Large intestine (tissue), 12 donors: ENCODE measurements at places on chromosomes 7 and 10.
A peak's percentile ranks its signal among the peaks of the same experiment; 100 is the strongest.

GRCh38 chr7:68314208-68314607, 1284.1 kb upstream of the AUTS2 start:
- no peak for DNase-seq

DNA sequence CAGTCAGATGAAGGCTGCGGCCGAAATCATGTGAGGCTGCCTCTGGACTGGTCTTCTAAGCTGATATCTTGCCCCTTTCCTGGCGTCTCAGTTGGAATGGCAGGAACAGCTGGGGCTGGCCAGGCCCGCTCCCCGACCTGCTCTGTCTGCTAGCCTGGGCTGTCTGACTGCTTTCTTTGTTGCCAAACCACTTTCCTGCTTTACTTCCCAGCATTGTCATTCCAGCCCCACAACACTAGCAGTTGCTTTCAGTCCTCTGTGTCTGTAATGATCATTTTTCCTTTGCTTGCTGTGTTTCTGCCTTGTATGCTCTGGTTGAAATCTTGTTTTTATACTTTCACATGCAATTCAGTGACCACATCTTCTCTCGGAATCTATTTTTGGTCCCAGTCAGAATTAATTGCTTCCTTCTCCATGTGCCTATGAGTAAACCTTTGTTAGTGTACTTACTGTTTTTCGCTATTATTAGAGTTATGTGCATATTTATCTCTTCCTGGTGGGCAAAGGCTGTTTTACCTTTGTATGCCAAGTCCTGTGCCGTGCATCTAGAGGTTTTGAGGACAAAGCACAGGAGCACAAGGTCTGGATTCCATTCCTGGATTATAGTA, 21.6 kb downstream of the PRPF18 start:
- no peak for DNase-seq

DNA sequence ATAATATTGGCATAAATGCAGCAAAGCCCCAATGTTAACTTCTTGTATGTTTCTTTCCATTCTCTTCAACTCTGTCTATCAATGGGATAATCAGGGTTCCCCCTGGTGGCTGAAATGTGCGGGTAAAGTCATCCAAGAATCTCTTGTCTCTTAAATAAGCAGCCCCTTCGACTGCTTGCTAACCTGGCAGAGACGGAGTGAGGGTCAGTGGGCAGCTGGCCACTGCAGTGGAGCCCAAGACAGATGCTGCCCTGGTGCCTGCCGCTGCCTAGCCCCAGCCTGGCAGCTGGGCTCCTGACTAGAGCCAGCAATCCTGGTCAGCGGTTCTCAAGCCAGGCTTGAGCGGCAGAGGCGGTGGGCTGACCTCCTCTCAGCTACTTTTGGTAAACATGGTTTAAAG, 248.9 kb downstream of the COBL start:
- DNase-seq: peak; percentile 58

GRCh38 chr10:30505543-30506298, 71.7 kb downstream of the MAP3K8 start:
- DNase-seq: no peak

GRCh38 chr10:29176845-29177832, 111.7 kb upstream of the LYZL1 start:
- no peak for DNase-seq

DNA sequence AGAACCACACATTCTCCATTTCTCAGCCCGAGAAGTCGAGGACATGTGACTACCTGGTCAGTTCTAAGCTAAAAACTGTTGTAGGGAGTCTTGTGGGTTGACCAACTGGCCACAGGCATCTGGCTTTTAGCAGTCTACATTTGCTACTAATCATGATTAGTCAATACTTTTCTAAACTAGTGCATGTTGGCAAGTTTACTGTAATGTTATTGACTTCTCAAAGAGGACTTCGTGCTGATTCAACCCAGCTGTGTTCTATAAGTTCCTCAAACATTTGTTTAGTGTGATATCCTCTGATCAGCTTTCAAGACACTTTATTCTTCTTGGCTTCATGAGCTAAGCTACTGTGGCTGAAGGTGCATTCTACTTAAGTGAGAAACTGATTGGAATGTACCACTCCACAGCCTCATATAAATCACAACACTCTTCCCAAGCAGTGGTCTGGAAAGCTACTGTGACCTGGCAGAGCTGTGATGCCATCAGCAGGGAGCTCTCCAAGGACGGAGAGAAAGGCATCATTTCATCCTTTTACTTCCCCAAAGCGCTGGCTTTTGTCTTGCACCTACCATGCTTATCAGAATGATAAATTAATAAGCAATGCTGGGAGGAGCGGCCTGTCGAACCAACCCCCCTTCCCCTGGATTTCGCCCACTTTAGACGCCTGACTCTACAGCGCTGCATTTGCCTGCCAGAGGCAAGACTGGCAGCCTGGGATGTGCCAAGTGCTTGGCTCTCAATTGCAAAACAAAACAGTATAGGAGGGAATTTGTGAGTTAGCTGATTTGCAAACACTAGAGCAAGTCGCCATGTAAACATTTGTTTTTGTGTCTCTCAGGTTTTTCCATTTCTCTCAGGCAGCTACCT, 206.7 kb upstream of the PLXNA4 start:
- DNase-seq: no peak

- no peak for DNase-seq
These were observed 125.8 kb upstream of the UNC5B start for GRCh38 chr10:71086439-71087080.

DNA sequence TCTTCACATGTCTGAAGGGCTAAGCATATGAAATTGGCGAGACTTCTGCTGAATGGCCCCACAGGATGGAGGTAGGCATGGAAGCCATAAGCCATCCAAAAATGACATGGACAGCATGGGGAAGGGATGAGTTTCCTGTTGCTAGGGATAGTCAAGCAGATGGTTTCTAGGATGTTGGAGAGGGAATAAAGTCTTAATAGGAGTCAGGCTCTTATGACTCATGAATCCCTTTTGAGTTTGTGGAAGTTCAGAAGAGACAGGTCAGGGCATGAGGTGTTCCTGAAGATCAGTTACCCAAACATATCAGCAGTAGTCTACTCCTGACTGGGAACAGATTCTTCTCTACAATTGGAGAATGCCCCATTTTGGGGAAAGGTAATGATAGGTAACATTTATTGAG, 243.9 kb downstream of the REEP3 start:
- DNase-seq: no peak

- no peak for DNase-seq
These were observed 22.4 kb downstream of the ZFAND2A start for GRCh38 chr7:1137517-1138167.

- no peak for DNase-seq
These were observed 34.6 kb downstream of the PSMC2 start for GRCh38 chr7:103382032-103382402.

DNA sequence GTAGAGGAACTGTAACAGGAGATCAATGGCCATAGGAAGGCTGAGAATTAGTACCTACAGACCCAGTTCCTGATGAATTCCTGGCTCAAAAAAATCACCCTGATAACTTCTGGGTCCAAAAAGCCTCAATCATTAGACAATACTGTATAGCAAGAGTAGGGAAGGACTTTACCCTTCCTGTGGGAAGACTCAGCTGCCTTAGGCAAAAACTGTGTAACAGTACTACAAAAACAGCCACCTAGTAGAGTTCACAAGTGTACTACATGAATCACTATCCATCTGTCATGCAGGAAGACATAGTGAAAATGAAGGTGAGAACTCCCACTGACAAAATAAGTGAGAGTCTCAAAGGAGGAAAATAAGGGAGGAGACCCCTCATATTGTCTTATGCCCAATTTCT, 47.6 kb downstream of the MAP3K8 start:
- no peak for DNase-seq

DNA sequence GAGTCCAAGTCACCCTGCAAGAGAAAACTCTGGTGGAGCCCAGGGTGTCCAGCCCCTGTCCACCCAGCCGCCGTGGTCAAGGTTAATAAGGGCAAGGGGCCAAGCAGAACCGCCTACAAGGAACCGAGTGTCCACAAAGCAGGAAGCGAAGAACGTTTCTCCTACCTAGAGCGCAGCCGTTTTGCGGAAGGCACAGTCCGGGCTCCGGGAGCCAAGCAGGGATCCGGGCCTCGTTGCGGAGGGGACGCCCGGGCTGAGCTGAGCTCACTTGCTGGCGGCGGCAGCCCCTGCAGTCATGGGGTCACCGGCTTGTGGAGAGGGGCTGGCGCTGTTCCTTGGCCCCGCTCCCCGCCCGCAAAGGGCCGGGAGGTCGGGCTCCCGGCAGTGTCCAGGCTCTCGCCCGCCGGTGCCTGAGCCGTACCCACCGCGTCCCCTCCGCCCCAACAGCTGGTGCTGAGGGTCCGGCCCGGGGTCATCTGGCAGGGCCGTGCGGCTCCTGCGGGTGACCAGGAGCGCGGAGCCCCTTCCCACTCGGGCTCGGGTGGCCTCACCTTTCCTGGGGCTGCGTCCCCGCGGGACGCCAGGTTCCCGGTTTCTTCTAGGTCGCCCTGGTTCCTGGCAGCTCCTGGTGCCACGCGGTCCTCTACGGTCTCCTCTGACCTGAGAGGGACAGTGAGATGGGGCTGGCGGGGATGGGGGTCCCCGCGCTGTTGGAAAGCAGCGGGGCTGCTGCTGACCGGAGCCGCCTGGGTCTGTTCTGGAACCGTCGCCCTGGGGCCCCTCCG, 14.0 kb upstream of the ZNF273 start:
- no peak for DNase-seq

DNA sequence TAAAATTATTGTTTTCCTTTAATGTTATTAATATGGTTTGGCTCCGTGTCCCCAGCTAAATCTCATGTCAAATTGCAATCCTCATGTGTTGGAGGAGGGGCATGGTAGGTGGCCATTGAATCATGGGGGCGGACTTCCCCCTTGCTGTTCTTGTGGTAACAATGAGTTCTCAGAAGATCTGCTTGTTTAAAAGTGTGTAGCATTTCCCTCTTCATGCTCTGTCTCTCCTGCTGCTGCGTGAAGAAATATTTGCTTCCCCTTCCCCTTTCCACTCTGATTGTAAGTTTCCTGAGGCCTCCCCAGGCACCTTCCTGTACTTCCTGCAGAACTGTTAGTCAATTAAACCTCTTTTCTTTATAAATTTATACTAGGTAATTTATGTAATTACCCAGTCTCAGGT, 27.5 kb downstream of the VIM start:
- DNase-seq: no peak

DNA sequence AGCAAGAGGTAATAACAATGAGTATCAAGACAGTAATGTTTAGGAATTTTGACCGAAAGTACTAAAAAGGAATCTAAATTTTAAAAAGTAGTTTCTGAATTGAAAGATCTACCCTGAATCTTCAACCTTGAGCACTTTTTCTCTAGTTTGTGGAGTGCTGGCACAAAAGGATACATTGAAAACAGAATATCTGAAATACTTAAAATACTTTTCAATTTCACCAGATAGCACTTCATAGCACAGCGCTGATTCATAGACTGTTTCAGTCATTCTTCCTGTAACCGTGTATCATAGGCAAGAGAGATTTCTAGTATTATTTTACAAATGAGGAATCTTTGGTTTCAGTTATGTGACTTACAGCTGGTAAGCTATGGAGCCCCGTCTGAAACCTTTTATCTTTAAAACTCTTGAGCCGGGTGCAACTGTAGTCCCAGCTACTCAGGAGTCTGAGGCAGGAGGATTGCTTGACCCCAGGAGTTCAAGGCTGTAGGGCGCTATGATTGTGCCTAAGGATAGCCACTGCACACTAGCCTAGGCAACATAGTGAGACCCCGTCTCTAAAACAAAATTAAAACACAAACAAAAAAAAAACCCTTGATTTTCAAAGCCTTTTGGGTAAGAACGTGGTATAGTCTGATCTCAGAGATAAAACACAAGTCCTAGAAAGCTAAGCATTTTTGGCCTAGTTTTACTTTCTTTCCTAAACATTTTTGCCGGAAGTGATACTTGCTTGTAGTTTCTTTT, 35.1 kb downstream of the FHIP2A start:
- no peak for DNase-seq

GRCh38 chr10:115827231-115828009, 445.6 kb downstream of the GFRA1 start:
- DNase-seq: no peak

- no peak for DNase-seq
These were observed 70.8 kb downstream of the SCRN1 start for GRCh38 chr7:29918850-29919249.

GRCh38 chr7:14825912-14826311, 76.6 kb downstream of the DGKB start:
- DNase-seq: no peak

GRCh38 chr7:94647295-94647694, 8.6 kb downstream of the SGCE start:
- no peak for DNase-seq

DNA sequence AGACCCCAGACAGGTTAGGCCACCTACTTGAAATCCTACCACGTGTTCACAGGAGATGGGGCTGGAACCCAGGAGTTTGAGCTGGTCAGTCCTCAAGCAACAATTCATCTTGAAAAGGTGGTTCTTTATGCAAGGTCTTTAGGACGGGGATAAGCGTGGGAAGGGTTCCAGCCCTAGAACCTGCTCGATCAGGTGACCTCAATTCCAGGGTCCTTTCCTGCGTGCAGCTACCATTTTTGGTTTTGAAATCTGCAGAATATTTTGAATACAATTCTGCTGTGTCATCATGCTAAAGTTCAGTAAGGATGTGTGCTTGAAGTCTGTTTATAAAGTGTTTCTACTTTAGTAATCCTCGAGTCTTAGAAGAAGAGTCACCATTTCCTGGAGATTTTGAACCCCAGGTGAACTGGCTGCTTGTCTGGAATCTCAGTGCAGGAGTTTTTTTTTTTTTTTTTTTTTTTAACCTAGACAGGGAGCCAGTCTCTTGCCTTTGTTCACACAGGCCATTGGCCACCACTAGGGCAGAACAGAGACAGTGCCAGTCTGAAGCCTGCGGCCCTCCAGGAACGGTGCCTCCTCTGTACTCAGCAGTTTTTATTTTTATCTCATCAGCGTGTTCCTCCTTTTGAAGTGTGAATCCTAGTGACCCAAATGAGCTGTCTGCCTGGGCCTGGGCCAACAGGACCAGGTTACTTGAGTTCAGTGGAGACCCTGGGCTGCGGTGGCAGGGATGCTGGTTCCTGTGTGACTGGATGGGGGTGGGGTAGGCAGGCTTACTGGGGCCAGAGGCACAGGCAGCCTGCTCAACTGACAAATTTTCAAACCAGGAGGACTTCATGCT, 54.6 kb downstream of the EEPD1 start:
- peak; percentile 45 for DNase-seq

- DNase-seq: peak; percentile 73
These were observed at the start of gene AKR1E2 for GRCh38 chr10:4825868-4826791. TSS of gene AKR1E2 (plus strand) at chr10:4826207. CDS start at chr10:4826325, 118 bp downstream.

DNA sequence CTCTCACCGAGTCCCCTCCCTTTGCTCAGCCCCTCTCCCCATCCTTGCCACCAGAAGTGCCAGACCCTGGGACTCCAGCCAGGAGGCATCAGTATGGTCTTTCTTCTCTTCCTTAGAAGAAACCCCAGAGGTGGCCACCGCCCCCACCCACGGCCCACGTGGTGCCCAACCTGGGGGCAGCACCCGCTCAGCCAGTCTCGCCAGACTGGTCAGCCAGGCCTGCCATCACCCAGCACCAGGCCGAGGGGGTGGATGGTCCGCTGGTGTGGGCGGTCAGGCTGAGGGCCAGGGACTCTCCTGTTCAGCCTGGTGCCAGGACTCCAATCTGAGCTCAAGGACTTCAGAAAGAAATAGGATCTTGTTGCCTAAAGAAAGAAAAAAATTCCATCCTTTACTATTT, 5.8 kb upstream of the CLDN4 start:
- no peak for DNase-seq
